ENCODE measurements at places on chromosomes 2 and 18. TPM values are rescaled to one million over a fixed set of nuclear protein-coding genes. Genes with fewer than 3 reads are reported as not detected.

VAMP8 gene
- 9.8 TPM for total RNA-seq

UBXN4 gene
- 41.8 TPM for total RNA-seq

DOK6 gene
- total RNA-seq: 4.9 TPM

C1QL2 gene
- not detected for total RNA-seq

UGT1A5 gene
- total RNA-seq: not detected

IL1RL2 gene
- 0.27 TPM for total RNA-seq

CYBRD1 gene
- 111 TPM for total RNA-seq

EFR3B gene
- total RNA-seq: 3.2 TPM

PJVK gene
- 3.8 TPM for total RNA-seq

WDCP gene
- total RNA-seq: 11.3 TPM

FABP1 gene
- total RNA-seq: not detected

SCYGR4 gene
- not detected for total RNA-seq

PLGLB2 gene
- 0.80 TPM for total RNA-seq

Measured in muscle of leg (tissue), 16 donors.